Activated CD4-positive, alpha-beta memory T cell treated with anti-CD3 and anti-CD28 coated beads, Interleukin-2, amount 10 ng/mL, durations not matched to agents 7 days and 5 days (primary cell): ENCODE measurements at places on chromosomes 3 and 15.

DNA sequence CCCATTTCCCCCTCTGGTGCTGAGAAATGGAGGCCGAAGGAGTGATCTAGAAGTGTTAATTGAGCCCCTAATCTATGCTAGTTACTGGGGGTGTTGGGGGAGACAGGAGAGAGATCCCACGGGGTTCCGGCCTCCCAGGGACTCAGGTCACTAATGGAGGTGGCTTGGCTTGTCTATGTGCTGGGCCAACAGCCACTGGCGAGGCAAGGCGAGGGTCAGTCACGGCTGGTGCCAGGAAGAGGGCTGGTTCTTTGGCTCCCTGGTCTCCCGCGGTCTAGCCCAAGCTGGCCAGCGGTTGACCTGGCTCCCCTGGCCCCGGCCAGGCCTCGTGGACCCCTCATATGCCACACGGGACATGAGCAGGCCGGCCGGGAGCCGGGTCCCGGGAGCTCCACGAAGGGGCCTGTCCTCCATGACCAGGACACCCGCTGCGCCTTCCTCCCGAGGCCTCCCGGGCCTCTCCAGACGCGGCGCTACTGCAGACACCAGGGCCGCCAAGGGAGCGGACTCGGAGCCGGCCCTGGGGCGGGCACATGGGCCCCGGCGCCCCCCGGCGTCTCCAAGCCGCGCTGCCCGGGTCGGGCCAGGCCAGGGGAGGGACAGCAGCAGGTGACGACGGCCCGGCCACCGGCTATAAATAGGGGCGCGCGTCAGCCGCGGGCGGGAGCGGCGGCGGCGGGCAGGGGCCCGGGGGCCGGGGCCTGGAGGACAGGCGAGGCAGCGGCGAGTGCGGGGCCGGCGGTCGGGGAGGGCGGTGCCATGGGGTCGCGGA lies at the start of gene ALPK3:
TSS of gene ALPK3 (plus strand) at position 663 of the 772 bp plus-strand sequence. CDS start at position 760, 97 bp downstream.
- DNase-seq: no peak

- DNase-seq: no peak
Measured at GRCh38 chr15:22811640-22812039, 25.2 kb downstream of the NIPA1 start.

GRCh38 chr15:80820092-80820491 lies 40.9 kb downstream of the CEMIP start:
- DNase-seq: no peak

DNA sequence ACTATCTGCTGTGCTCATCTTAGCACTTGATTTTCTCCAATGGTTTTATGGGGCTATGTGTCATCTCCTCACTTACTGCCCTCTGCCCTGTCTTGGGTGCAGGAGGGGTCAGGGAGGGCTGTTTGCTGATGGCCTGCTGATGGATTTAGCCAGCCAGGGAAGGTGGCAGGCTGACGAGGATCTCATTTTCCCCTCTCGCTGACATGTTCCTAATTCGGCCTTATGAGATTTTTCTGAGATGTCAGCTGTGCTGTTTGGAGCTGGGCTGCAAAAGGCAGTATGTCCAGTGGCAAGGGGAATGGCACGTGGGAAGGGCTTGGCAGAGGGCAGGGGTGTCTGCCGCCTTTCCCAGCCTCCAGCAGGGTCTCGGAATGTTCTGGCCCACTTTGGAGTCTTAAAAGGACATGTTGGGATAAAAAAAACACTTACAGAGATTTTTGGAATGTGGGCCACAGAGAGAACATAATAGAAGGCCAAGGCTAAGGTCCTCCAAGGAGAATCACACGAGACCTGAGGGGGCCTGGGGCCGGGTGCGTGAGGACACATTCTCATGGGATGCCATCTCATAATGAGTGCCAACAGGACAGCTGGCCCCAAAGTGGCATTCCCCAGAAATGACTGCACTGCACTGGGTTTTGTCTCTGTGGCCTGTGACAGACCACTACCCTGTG lies 303.8 kb downstream of the TLE3 start:
- no peak for DNase-seq

DNA sequence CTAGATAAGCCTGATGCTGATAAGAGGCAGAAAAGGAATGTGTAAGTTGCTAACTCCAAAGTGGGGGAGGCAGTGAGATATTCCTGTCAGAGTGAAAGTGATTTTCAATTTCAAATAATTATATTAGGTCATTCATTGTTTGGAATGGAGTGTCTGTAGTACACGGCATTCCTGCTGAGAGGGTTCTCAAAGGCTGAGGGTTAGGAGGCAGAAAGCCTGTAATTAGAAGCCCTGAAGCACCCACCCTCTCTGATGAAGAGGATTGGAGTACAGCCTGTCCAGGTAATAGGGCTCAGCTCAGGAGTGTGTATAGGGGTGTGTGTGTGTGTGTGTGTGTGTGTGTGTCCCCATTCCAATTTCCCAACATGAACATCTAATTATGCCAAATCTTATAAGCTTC lies 486.8 kb downstream of the MAGI1 start:
- no peak for DNase-seq

- DNase-seq: no peak
Measured at GRCh38 chr15:78192826-78193594, 41.4 kb downstream of the ACSBG1 start.
